Posterior cingulate gyrus (tissue), 11 donors: ENCODE measurements at places on chromosomes 6 and 20.

DNA sequence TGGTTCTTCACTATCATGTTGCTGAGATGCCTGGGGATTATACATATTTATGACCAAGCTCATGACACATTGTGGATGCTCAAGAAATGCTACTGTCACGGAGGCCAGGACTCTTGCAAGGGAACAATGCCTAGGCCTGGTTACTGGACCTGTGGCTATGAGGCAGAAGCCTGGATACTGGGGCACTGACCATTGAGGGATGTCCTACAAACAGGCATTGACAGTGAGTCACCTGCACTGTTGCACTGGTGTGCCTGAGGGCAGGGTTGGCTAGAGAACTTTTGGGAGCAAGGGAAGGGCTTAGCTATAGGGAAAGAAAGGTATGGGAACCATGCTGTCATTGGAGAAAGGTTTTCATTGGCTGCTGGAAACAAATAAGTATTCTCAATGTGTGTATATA lies 313.1 kb upstream of the SUPT3H start:
- DNase-seq = no peak

- DNase-seq = no peak
Observed at GRCh38 chr6:42511803-42512422, 51.9 kb upstream of the UBR2 start.

DNA sequence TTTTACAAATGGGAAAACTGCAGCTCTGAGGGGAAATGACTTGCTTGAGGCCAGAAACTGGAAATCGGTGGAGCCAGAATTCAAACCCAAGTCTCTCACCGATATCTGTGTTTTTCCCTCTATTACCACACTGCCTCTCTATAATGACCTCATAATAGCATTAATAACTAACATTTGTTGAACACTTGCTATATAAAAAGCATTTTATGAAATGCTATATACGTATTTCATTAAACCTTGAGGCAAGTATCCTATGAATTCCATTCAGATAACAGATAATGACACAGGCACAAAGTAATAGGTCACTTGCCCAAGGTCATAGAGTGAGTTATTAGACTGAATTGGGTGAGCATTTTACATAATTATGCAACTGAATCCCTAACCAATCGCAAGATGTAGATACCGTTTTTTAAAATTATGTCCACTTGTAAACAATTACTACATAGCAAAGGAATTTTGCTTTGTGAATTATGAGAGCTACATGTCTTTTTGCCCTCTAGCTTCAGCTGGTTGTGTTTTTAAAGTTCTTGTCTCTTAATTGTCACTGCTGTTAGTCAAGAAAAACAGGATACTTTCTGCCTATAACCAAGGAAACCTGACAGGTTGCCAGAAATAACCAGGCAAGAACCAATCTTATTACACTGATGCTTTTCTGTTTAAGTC lies 4.7 kb downstream of the DSN1 start:
- no peak for DNase-seq

GRCh38 chr6:109238396-109238795 lies 143.1 kb downstream of the CEP57L1 start:
- DNase-seq = no peak

DNA sequence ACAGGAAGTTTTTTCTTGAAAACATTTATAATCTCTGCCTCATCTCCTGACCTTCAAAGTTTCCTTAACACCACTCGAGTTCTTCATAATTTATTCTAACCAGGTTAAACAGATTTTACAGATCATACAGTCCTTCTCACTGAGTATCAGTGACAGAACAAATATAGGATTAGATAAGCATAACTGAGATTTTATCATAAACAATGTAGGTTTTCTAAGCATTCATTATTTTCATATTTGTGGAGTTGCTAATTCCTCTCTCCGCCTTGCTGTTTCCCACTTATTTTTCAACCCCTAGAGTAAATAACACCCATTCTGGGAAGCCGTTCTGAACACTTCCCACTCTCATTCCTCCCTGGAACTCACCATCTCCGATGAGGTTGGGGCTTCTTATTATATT lies 229.9 kb downstream of the HACE1 start:
- no peak for DNase-seq

- no peak for DNase-seq
Observed at GRCh38 chr6:104689551-104690205, 170.0 kb downstream of the HACE1 start.

DNA sequence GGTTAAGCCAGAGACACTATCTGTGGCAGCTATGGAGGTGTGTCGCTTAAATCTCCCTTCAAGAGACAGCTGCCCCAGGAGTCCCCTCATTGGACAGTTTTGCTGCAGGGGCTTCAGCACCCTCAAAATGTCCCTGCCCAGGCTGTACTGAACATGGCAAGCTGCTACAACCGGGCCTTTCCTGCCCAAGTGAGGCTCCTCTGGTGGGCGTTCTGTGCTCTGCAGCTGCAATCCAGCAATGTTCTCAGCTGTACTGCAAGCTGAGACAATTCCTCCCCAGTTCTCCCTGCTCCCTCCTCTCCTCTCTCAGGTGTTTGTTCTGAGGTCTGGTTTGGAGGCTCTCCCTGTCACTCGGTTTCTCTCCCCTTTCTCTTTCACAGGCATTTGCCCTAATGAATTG lies 190.8 kb upstream of the LAMP5 start:
- DNase-seq = peak; percentile 84

GRCh38 chr6:74018825-74019224 lies 322.8 kb downstream of the CD109 start:
- DNase-seq = no peak

DNA sequence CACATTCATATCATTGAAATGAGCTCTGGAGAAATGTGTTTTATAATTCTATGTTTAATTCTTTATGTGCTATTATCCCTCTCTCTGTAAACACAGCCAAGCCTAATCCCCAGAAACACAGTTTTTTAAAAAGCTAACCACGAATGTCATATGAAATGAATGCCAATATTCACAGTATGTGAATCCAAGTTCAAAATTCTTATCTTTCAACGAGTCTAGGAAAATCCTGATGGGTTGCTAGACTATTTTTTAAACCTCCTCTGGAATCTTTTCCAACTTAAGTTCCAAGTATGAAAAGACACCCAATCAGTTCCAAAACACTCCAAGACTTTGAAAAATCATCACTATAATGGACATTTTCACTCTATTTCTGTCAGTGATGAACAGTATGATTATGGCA lies 689.3 kb downstream of the HACE1 start:
- DNase-seq = no peak

- no peak for DNase-seq
Observed at GRCh38 chr20:33518071-33518470, 28.2 kb downstream of the CBFA2T2 start.

GRCh38 chr6:43776115-43776798 lies 6.2 kb downstream of the VEGFA start:
- no peak for DNase-seq

- no peak for DNase-seq
Observed at GRCh38 chr20:62928246-62928939, 2.1 kb upstream of the DIDO1 start.

DNA sequence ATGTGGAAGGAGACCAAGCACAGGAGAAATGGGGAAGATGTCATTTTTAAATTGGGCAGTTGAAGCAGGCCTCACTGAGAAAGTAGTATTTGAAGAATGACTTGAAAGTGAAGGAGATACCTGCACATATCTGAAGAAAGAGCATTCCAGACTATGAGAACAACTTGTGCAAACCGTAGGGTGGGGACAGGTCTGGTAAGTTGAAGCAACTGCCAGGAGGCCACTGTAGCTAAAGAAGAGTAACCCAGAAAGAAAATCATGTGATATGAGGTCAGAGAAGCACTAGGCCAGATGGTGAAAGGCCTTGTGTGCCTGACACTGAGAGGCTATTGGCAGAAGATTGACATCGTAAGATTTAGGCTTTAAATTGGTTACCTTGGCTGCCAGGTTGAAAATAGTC lies 4.7 kb upstream of the SUPT3H start:
- no peak for DNase-seq

GRCh38 chr6:94645191-94645590 lies 932.1 kb upstream of the MANEA start:
- no peak for DNase-seq

- peak; percentile 34 for DNase-seq
Observed at GRCh38 chr6:160041608-160042007, 72.7 kb downstream of the IGF2R start.

- DNase-seq = no peak
Observed at GRCh38 chr20:33267701-33268100, 15.3 kb upstream of the BPIFB1 start.

DNA sequence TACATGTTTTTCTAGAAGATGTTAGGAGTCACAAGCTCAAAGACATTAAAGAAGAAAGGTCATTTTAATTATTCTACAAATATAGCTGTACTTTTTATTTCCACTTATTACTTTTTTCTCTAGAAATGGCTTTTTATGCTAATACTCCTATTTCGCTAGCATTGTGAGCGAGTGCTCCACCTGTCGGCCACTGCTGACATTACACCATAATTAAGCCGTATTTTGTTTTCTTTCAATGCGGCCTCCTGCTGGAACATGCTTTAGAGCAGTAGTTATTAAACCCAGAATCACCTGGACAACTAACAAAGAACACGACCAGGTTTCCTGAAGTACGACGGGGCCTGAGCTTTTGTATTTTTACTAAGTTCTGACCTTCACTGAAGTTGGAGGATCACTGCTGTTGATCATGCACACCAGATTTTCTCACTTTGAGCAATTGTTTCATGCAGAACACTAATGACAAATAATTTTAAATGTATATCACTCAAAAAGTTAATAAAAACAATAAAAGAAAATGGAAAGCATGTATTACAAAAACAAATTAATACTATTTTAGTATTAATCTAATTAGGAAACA lies 74.1 kb upstream of the PAK5 start:
- peak; percentile 66 for DNase-seq

- DNase-seq = no peak
Observed at GRCh38 chr6:30572148-30572547, 906 bp downstream of the ABCF1 start.

- DNase-seq = no peak
Observed at GRCh38 chr6:89357390-89357789, 4.9 kb upstream of the UBE2J1 start.

GRCh38 chr20:62045529-62046285 lies 20.0 kb downstream of the TAF4 start:
- DNase-seq = no peak

- DNase-seq = no peak
Observed at GRCh38 chr6:161342039-161342438, 68.2 kb upstream of the AGPAT4 start.

GRCh38 chr20:62822788-62823651 lies 6.2 kb downstream of the COL9A3 start:
- peak; percentile 56 for DNase-seq

- DNase-seq = no peak
Observed at GRCh38 chr6:29527126-29527525, 32.4 kb downstream of the UBD start.

DNA sequence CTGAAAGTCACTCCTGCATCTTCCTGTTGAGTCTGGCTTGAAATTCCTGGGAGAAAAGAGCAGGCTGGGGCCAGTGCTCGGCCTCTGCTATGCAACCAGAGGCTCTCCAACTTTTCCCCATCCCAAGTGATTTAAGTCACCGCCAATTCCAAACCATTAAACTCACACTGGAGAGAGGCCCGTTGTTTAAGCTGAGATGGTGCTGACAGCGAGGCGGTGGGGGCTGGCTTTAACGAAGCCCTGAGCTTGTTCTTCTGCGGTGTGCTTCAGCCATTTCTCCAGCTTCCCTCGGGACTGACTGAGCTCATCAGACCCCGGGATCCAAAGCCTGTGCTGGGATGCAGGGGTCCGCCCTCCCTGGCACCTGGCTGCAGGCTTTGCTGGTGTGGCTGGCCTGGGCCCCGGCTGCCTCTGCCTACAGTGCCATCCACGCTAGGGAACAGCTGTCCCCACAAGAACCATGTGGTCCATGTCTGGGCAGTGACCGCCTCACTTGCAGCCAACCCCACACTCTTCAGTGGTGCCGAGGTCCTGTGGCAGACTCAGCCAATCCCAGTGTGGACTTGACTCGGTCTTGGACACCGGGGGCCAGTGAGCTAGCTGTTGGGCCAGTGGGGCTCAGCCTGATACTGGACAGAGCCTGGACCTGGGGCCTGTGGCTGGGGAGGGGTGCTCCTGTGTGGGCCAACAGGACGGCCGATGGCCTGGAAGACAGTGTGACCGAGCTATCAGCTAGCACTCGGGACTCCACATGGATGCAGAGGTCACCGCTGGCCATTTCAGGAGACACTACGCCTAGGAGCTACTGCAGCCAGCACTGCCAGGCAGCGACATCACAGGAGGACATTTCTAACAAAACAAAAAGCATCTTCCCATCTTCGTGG lies 21.2 kb downstream of the RAMACL start:
- DNase-seq = no peak

GRCh38 chr6:143234734-143235133 lies 174.0 kb downstream of the AIG1 start:
- DNase-seq = no peak

DNA sequence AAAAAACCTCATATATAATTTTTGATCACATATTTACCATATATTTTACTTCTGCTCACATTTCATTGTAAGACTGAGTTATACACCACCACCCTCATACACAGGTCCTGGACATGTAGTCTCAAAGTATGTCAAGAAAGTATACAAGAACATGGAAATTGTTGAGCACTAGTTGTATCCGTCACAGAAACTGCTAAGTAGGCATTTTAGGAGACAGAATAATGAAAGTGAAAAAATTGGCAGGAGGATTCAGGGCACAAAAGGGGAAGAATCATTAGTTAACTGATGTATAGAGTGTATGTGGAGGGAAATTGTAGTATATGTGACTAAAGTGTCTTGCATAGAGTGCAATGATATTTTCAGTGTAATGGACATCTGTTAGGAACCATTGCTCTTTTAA lies 458.8 kb downstream of the TFAP2B start:
- no peak for DNase-seq

- no peak for DNase-seq
Observed at GRCh38 chr20:35039146-35039545, 53.5 kb downstream of the TRPC4AP start.

DNA sequence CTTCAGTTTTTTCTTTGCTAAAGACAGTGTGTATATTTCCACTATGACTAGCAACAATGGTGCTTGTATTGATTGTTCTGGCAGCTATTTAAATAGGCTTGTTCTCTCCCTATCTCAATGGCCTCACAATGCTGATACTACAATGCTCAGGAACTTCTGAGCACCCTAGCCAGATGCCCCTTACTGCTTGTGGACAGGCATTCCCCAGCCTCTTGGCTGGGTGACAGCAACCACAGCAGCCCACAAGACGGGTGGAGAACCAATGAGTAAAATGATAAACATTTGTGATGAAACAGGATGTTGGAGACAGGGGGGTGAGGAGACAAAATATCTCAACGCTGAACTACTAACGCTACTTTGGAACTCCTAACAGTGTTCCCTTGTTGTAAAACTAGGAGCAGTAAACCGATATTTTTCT lies 42.3 kb downstream of the HIVEP2 start:
- DNase-seq = no peak

DNA sequence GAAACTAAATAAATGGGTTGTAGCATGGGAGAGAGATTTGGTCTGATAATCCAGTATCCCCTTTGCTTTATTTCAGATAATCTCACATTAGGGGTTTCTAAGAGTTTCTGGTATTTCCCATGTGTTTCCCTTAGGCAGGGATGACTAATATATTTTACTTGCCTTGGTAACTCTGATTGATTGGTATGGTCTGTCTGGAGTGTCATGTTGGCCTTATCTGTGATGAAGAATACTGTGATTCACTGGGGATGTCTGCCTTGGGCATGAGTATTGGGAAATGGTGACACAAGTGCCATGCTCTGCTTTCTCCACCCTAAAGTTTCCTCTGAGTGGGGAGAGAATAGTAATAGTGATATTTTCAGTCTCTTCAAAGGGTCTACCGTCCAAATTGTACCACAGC lies 10.1 kb downstream of the SLC22A2 start:
- DNase-seq = no peak

GRCh38 chr6:85824329-85824728 lies 181.6 kb upstream of the SYNCRIP start:
- DNase-seq = no peak

- DNase-seq = no peak
Observed at GRCh38 chr20:57614490-57615444, 5.5 kb downstream of the ZBP1 start.
